ENCODE measurements at places on chromosomes 5 and 9. TPM values are rescaled to one million over a fixed set of nuclear protein-coding genes. Genes with fewer than 3 reads are reported as not detected.

PHF19 gene
- total RNA-seq, result 5.9 TPM

C1QTNF3 gene
- 1.5 TPM for total RNA-seq

C9orf153 gene
- 0.37 TPM for total RNA-seq

SMC5 gene
- total RNA-seq, result 13.2 TPM

GBA2 gene
- total RNA-seq, result 31.4 TPM

SH2D3C gene
- 2.4 TPM for total RNA-seq

LCN9 gene
- not detected for total RNA-seq

ADAMTS12 gene
- total RNA-seq, result 2.3 TPM

RLN2 gene
- total RNA-seq, result not detected

PCDHGA10 gene
- 4.2 TPM for total RNA-seq

JAK2 gene
- total RNA-seq, result 3.7 TPM

GLIPR2 gene
- 2.5 TPM for total RNA-seq

ADAMTS13 gene
- 12.7 TPM for total RNA-seq

CEP120 gene
- 7.5 TPM for total RNA-seq

PLAC8L1 gene
- total RNA-seq, result not detected

CSF2 gene
- total RNA-seq, result not detected

FBP1 gene
- 767 TPM for total RNA-seq

TRIP13 gene
- total RNA-seq, result 3.2 TPM

DNAI1 gene
- not detected for total RNA-seq

SOX30 gene
- not detected for total RNA-seq

SLC25A2 gene
- total RNA-seq, result not detected

TMC1 gene
- total RNA-seq, result not detected

GPR150 gene
- total RNA-seq, result 0.11 TPM

SUSD3 gene
- 51.5 TPM for total RNA-seq

TTC23L gene
- not detected for total RNA-seq

SSNA1 gene
- total RNA-seq, result 23.5 TPM

DBH gene
- 4.7 TPM for total RNA-seq

PCDHB4 gene
- 0.22 TPM for total RNA-seq

COL5A1 gene
- 8.5 TPM for total RNA-seq

LIX1 gene
- not detected for total RNA-seq

CCDC180 gene
- 1.5 TPM for total RNA-seq

NUTM2G gene
- total RNA-seq, result not detected

INSL6 gene
- total RNA-seq, result not detected

TLX3 gene
- total RNA-seq, result not detected

F12 gene
- 236 TPM for total RNA-seq

PCDHB14 gene
- 1.00 TPM for total RNA-seq

ACTBL2 gene
- total RNA-seq, result not detected

LCP2 gene
- 12.4 TPM for total RNA-seq

DNAH5 gene
- 3.5 TPM for total RNA-seq

HRH2 gene
- total RNA-seq, result 0.39 TPM
